HFF-Myc (cell line): ENCODE measurements at places on chromosomes 1 and 21.

DNA sequence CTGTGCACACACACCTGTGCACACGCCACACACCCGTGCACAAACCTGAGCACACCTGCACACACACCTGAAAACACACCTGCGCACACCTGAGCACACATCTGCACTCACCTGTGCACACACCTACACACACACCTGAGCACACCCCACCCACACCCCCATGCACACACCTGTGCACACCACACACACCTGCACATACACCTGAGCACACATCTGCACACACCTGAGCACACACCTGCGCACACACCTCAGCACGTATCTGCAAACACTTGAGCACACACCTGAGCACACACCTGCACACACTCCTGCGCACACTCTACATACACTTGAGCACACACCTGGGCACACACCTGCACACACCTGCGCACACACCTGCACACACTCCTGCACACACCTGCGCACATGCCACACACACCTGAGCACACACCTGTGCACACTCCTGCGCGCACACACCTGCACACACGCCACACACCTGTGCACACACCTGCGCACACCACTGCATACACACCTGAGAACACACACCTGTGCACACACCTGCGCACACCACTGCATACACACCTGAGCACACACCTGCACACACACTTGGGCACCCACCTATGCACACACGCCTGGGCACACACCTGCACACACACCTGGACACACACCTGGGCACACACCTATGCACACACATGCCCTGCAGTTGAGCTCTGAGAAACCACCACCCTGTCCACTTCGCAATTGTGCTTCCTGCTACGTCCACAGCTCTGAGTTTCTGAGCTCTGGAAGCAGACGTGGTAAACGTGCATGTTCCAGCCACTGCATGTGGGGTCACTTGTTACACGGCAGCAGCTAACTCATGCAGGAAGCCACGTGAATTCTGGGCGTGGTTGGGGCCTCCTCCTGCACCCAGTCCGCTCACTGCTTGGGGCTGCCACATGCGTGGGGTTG is 8.0 kb upstream of the C1orf159 start:
- DNase-seq: no peak

DNA sequence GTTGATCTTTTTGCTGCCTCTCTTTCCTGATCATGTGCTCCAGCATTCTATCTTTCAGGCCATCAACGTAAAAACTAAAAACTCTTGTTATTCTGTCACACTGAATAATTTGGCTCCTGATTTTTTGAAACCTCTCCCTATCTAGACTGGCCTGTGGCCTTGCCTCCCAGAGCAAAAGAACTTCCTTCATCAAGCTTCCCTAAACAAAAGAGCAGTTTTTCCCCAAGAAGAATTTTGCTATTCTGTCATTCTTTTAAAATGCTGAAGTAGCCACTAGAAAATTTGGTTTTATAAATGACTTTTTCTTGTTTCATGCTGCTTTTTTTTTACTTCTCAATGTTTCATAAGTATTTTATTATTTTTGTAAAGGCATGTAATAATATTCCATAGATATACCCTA is 37.1 kb upstream of the CR2 start:
- DNase-seq: no peak

- no peak for DNase-seq
Measured at GRCh38 chr1:3670823-3671265, 18.5 kb downstream of the TP73 start.

- DNase-seq: no peak
Measured at GRCh38 chr1:162530307-162530987, 31.1 kb upstream of the UAP1 start.

DNA sequence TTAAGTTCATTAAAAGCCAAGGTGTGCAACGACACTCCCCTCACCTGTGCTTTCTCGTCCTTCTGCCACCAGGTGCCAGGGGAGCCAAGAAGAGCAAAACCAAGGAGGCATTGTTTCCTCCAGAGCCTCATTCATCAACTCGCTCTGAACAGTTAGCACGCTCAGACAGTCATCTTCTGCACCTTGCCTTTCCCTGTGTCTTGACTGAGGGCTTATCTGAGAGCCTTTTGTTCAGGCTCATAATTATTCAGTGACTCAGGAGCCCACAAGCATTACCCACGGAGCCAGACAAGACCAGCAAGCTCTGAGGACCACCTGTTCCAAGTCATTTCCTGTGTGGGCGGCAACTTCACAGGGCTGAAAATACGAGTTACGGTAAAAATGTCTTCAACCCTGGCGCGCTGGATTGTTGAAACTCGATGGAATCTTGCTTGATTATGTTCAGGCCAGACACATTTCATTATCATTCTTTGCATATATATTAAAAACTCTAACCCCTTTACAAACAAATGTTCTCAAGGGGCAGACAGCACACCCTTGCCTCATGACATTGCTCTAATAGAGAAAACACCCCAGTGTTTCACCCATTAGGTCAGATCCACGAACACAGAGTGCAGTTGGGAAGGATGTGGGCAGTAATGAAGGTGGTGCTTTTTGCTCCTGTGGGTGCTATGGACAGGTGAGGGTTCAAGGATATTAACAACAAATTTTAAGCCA is 89.7 kb upstream of the RUNX1 start:
- DNase-seq: no peak

GRCh38 chr21:36489776-36490165 is 9.8 kb upstream of the CLDN14 start:
- no peak for DNase-seq

- DNase-seq: no peak
Measured at GRCh38 chr1:45746922-45747321, 3.5 kb downstream of the IPP start.

- DNase-seq: no peak
Measured at GRCh38 chr1:29368936-29369932, 132.9 kb downstream of the PTPRU start.

GRCh38 chr21:46160657-46160906 is 5.2 kb upstream of the FTCD start:
- DNase-seq: no peak

GRCh38 chr1:157517016-157517415 is 35.3 kb downstream of the FCRL5 start:
- no peak for DNase-seq

- no peak for DNase-seq
Measured at GRCh38 chr1:154414606-154415005, 9.5 kb downstream of the IL6R start.

DNA sequence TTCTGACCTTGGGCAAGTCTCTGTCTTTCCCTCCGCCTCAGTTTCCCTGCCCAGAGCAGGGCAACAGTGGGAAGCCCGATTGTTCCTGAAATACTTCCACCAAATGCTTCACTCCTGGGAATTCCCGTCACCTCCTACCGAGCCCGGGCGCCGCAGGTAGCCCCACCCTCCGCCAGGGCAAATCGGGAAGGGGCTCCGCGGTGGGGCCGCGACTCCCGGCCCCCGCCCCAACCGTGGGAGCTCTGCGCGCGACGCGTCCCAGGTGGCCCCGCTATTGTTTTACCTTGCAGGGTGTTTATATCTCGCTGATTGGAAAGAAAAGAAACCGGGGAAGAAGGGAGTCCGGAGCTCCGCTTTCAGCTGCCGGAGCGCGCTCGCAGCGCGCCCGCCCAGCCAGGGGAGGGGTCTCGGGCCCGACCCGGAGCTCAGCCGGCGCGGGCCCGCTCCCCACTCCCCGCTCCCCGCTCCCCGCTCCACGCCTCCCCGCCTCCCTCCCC is 407 bp downstream of the IGSF3 start:
- DNase-seq: no peak

GRCh38 chr1:115790846-115791245 is 22.3 kb upstream of the CASQ2 start:
- no peak for DNase-seq

GRCh38 chr1:55334160-55334559 is 119.0 kb upstream of the USP24 start:
- DNase-seq: no peak

- no peak for DNase-seq
Measured at GRCh38 chr1:22915816-22916470, 56.7 kb downstream of the LACTBL1 start.

GRCh38 chr21:29448766-29449165 is 150.0 kb downstream of the BACH1 start:
- DNase-seq: no peak

GRCh38 chr1:183733715-183734114 is 71.2 kb upstream of the RGL1 start:
- DNase-seq: no peak

- DNase-seq: no peak
Measured at GRCh38 chr21:39616211-39616772, 3.6 kb downstream of the B3GALT5 start.

DNA sequence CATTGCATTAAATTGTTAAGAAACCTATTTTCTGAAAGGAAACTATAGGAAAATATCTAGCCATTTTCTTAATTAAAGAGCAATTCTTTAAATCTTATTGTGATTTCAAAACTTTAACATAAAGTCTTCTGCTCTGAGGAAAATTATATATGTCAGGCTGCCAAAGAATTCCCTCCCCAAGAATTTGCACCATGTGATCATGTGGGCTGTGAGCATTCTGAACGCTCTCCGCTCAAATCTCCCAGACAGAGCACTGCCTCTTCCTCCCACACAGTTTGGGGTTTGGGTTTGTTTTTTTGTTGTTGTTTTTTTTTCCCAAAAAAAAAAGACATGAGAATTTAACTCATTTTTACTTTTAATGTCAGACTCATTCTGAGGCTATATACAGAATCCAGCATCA is 155.9 kb upstream of the PALMD start:
- DNase-seq: no peak

DNA sequence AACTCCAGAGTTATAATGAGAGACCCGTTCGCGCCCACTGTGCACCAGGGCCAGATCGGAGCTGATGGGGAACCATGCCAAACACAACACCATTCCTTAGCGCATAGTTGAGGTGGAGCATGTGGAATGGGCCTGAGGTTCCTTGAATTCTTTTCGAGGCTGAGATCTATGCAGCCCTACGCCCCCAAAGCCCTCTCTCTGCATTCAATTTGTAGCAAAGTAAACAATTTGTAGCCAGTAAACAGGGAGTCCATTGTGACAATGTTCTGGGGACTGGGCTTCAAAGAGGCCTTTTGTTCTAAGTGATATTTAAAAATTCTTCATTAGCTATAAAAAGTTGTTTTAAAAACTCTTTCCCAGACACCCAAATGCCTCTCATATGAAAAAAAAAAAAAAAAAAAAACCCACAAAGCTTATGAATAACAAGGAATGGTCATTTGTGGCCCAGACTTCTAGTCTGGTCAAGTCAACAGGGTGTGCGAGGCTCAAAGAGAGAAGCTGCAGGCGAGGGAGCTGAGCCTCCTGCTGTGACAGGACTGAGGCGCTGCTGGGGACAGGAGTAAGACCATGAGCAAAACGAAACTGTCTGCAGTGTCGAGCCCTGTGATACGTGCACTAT is 30.6 kb upstream of the KCNE2 start:
- peak; percentile 30 for DNase-seq

GRCh38 chr21:36208326-36209013 is 51.8 kb downstream of the DOP1B start:
- no peak for DNase-seq

DNA sequence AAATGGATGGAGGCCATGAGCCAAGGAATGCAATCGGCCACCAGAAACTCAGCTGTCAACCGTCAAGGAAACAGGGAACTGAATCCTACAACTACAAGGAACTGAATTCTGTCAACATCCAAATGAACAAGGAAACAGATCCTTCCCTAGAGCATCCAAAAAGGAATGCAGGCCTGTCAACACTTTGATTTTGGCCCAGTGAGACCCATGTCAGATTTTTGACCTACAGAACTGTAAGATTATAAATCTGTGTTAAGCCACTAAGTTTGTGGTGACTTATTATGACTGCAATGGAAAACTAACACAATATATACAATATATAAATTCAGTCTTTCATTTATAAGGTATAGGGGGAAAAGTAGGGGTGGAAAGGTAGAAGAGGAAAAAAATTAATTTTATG is 55.3 kb downstream of the SHCBP1L start:
- no peak for DNase-seq

- DNase-seq: no peak
Measured at GRCh38 chr1:8629241-8630091, 188.0 kb downstream of the RERE start.

DNA sequence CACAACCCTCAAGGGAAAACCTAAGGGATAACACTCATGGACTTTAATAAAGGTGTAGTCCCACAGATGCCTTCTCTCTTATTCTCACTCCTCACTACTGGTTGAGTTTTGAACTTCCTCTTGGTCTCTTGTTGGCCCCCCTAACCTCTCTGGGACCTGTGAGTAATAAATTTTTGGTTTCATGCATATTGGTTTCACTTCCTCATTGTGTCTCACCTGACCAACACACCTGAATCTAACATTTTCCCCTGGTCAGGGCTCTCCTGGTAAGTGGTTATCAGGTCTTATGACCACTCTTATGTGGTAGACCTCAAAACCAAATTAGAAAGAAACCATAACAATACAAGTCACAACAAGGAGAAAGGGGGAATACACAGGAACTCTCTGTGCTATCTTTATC is 60.5 kb upstream of the PRMT6 start:
- no peak for DNase-seq

GRCh38 chr1:203536575-203536974 is 42.6 kb downstream of the OPTC start:
- DNase-seq: no peak

- peak; percentile 63 for DNase-seq
Measured at GRCh38 chr1:74729741-74730478, 2.9 kb downstream of the CRYZ start.

- DNase-seq: no peak
Measured at GRCh38 chr1:10242811-10243210, 32.4 kb downstream of the KIF1B start.

DNA sequence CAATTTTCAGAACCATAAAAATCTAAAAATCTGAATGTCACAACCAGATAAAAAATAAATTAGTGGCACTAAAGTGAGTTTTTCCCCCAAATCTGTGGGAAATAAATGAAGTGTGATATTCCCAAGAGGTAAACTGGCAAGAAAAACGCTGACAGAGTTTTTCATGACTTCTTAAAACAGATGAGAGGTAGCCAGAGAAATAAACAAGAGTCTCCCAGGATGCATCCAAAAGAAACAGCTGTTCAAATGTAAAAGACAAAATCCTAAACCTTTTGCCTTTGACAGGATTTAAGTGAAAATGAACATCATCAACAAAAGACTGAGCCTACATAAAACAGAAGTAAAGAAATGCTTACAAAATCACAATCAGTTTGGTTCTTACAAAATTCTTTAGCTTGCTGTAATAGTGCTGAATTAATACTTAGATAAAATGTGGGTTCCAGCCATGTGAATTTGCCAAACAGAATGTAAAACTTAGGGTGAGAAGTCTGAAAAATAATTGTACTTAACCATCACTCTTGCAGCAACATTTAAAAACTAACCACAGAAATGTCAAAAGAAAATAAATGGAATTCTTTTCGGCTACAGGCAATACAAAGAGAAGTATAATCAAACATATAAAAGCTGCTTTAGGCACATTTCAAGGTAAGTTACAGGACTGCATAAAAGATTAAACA is 133.6 kb downstream of the EIF4G3 start:
- DNase-seq: no peak

DNA sequence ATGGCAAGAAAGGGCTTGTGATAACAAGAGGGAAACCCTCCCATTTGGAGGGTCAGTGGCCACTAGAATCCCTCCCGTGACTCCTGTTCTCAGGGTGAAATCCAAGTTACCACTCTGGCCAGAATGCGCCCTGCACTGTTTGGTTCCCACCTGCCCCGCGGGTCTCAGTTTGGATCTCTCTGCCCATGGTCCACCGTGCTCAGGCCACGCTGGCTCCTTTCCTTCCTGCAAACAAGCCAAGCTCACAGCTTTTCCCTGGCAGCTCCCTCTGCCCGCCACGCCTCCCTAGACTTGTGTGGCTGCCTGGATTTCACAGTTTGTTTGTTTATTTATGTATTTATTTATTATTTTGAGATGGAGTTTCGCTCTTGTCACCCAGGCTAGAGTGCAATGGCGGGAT is 179.5 kb upstream of the VAMP3 start:
- no peak for DNase-seq

- DNase-seq: no peak
Measured at GRCh38 chr21:33840771-33841170, 74.8 kb downstream of the ATP5PO start.
